Activated CD4-positive, alpha-beta T cell treated with anti-CD3 and anti-CD28 coated beads for 36 hours (primary cell): ENCODE measurements at places on chromosomes 11 and 22. TPM values are rescaled to one million over a fixed set of nuclear protein-coding genes. Genes with fewer than 3 reads are reported as not detected.

F2 gene
- not detected for total RNA-seq

DNA sequence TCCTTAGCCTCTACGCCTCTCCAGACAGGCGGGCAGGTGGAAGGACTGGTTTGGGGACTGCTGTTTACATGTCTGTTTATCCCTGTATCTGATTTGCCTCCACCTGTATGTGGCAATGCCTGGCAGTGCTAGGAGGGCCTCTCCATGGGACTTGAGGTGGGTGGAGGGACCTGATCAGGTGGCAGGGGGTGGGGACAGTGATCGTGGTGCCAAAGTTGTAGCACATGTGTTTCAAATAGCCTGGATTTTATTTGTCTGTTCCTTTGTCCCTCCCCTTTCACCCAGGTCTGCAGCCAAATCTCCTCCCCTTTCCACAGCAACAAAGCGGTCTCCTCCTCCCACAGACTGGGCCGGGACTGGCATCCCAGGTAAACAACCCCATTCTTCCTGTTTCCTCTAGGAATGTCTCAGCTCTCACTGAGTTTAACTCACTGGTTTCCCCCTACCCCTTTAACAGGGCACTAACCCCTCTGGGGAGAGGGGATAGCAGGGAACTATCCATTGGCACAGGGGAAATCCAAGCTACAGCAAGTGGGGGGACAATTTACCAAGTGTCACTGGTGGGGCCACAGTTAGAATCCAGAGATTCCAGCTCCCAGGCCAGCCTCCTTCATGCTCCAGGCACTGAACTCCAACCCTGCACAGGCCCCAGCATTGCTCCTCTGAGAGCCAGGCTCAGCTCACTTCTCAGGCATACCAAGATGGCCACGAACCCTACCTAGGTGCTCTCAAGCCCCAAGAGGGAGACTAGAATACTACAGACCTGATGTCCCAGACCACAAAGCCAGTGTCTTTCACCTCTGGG is 22.9 kb upstream of the TLCD5 start:
- DNase-seq, result no peak
- H3K4me1 ChIP-seq, result no peaks in the 10 kb centered on the region
- H3K27ac ChIP-seq, result no peak overlapping the region

DNA sequence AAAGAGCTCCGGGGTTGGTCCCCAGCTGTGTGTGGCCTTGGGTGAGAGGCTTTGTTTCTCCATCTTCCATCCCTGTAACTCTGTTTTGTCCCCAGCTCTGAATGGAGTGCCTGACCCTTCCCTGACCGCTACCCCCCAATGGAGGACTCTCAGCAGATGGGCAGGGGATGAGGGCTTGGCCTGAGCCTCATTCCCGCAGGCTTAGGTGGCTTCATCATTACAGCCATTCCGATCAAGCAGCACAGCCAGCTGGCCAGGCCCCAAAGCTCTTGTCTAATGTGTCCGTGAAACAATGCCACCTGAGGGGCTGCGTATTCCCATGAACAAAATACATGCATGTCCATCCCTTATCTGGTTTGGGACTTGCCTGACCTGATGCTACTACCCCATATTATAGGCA is 3.9 kb upstream of the CDC42EP2 start:
- no peak overlapping the region for H3K4me3 ChIP-seq
- H3K4me1 ChIP-seq, result peaks cover 9% of the 10 kb centered on the region
- no peak overlapping the region for H3K27ac ChIP-seq
- H3K36me3 ChIP-seq, result no peaks in the 10 kb centered on the region
- no peak for DNase-seq
- peaks cover 5% of the 10 kb centered on the region for H3K27me3 ChIP-seq

DNA sequence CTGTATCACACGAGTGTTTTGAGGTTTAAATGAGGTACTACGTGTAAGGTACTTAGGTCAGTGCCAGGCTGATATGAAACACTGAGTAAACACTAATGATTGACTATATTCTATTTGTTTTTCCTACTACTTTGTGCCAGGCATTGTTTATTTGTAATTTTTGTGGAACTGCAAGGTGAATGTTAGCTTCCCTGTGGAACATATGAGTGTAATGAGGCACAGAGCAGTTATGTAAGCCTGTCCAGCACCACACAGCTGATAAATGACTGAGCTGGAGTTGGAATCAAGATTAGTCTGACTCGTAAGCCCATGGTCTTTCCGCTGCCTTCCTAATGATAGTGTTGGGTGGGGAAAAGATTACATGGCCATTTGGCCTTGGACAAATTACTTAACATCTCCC is 5.9 kb downstream of the SLC37A2 start:
- no peak for DNase-seq
- no peak overlapping the region for H3K27ac ChIP-seq
- peaks cover 36% of the 10 kb centered on the region for H3K27me3 ChIP-seq
- H3K4me1 ChIP-seq, result peaks cover 3% of the 10 kb centered on the region

- H3K4me1 ChIP-seq, result no peaks in the 10 kb centered on the region
- DNase-seq, result no peak
- H3K27ac ChIP-seq, result no peak overlapping the region
- H3K27me3 ChIP-seq, result peaks cover 17% of the 10 kb centered on the region
- no peaks in the 10 kb centered on the region for H3K36me3 ChIP-seq
Observed at GRCh38 chr11:119942583-119943297, 195.2 kb downstream of the TRIM29 start.

DNA sequence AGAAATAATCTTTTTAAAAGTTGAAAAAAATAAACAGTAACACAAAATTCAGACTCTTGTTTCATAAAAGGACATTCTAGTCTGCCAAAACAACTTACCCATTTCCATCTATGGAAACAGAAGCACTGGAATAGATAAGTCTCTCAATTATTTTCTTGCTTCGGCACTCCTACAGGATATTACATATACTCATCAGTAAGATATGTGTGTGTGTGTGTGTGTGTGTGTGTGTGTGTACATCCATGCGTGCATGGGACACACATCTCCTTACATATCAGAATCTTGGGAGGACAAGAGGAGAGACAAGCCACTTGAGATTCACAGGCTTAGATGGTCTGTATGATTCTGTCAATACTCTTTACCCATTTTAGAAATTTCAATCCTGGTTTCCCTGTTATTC is 144.6 kb downstream of the ATG16L2 start:
- peaks cover 12% of the 10 kb centered on the region for H3K36me3 ChIP-seq
- no peak overlapping the region for H3K27ac ChIP-seq
- DNase-seq, result no peak
- H3K4me1 ChIP-seq, result peaks cover 3% of the 10 kb centered on the region
- H3K27me3 ChIP-seq, result no peaks in the 10 kb centered on the region
- H3K4me3 ChIP-seq, result no peak overlapping the region
